H4 (cell line): ENCODE measurements at places on chromosomes 6 and 20.

DNA sequence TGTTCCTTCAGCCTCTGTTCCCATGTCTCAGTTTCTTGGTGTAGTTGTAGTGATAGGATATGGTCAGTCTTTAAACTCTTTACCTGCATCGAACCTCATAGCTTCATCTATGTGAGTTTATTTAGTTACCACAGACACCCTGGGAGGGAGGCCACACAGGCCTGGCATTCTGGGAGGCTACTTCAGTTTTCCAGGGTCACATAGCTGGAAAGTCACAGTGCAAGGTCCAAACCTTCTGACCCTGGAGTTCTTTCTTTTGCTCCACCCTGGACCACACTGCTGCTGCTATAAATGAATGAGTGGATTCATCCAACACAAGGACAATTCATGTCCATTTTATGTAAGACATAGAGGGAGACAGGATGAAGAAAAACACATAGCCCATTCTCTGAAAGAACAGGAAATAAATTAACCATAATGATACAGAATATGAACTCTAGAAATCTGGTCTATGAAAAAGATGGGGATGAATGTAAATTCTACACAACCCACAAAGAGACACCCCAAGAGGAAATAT lies 60.8 kb downstream of the LAMA4 start:
- DNase-seq = no peak

- no peak for DNase-seq
These were observed 151.9 kb downstream of the CFAP61 start for GRCh38 chr20:20204256-20204655.

- no peak for DNase-seq
These were observed 153.0 kb downstream of the CFAP61 start for GRCh38 chr20:20205141-20205861.

DNA sequence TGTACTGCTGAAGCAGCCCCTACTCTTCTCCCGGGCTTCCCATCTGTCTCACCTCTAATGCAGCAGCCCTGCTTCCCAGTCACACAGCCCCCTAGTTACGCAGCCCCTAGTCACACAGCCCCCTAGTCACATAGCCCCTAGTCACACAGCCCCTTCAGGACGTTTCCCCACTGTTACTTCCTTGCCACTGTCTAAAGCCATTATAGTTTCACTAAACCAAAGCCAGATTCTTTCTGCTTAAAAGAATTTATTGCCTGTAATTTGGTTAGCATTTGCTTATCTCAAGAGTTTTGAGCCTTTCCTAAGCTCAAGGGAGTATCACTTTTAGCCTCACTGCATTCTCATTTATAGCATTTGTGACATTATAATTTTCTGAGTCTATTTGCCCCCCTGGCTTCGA lies 127.9 kb downstream of the LMBRD1 start:
- DNase-seq = no peak

DNA sequence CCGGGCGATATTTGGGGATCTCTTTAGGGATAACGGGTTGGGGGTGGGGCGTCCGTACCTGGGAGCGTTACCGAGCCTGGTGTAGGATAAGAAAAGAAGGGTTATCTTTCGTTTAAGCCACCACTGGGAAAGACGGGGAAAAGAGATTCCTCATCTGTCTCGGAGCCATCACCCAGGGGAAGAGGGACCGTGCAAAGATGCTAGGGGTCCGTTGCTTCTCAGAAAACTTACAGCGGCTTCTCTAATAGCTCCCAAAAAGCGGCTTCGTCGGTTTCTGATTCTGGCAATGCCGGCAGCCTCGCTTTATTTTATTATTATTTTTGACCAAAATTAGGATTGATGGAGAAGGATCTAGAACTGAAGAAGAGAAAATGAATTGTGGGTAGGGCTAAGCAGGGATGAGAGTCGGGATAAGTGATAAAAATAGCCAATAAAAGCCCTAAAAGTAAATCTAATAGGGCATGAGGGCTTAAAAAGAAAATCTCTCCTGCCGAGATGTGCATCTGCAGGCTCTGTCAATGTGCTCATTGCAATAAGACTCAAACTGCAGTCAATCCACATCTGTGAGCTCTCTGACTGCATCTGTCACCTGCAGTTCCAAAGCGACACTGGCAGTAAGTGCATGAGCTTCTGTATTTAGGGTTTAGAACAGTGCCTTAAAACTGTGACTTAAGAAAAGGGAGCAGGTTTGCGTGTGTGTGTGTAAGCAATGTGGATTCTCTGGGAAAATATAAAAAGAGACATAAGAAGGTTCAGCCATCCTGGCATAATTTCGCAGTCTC lies 801 bp downstream of the TBPL1 start:
- no peak for DNase-seq

DNA sequence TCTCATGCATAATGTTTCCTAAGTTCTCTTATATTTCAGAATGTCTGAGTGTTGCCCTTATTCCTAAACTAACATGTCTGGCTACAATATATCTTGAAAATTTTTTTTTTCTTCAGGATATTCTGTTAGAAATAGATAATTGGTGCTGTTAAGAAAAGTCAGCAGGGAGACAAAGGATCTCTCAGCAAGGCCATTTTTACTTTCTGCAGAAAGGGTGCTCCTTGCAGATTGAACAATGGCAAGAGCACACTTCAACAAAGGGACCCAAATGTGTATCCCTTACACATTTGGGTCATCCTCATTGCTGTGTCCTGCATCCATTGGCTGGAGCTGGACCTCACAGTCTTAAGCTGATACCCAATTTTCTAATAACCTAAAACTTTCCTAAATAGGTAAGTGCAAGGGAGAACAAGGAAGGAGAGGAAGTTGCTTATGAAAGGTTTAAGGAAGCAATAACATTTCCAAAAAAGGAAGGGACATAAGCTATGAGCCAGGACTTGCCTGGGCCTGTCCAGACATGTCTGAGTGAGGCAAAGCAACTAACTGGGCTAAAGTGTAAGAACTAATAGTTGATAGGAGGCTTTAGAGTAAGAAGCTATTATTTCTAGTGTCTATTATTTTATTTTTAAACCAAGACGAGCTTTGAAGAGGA lies 429.6 kb downstream of the BCKDHB start:
- DNase-seq = peak; percentile 9

GRCh38 chr6:104525677-104526322 lies 333.9 kb downstream of the HACE1 start:
- peak; percentile 64 for DNase-seq
